ENCODE measurements at places on chromosomes 2 and 18.

- DNase-seq: no peak
Observed at GRCh38 chr2:83051538-83052170, 1407.4 kb downstream of the SUCLG1 start.

DNA sequence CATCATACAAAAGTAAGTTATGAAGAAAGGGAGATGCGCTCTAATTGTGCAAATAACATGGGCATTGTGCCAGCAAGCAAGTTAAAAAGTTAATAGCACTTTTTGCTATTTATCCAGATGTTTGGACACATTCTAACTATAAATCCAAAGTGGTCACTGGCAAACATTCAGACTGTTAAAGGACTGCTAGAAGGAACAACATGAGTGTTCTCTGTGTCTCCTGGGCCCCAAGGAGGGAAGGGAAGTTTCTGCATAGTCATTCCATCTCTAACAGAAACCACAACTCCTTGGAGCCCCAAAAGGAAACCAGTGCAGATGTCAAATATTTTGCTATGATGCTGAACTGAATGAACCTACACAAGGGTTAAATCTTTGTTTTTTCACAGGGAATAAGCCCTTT, 213.3 kb upstream of the HNRNPA3 start:
- no peak for DNase-seq

- no peak for DNase-seq
Observed at GRCh38 chr2:149743842-149744448, 156.4 kb upstream of the MMADHC start.

DNA sequence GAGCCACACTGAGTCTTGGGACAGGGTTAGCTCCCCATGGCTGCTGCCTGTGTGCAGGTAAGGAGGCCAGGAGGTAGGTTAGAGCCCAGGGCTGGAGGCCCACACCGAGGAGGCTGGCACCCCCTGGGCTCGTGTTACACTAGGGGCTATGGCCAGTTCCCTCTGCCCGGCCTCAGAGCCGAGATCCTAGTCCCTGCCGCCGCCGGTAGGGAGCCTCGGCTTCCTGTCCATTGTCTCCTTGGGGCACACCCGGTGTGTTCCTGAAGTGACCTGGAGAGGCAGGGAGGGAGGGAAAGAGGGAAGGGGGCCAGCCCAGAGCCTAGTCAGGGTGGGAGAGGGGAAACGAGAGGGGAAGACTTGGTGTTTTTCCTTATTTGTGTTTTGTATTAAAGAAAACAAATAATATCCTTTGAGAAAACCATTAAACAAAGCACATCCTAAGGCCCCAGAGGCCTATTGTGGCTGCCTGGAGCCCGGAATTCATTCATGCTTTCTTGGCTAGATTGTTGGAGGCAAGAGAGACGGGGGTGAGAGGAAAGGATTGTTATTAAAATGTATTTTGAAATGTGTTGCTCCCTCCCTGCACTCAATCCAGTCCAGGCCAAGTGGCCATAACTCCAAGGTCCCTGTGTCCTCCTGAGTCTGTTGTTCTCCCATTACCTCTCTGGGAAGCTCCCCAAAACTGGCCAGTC, 170.7 kb downstream of the CTIF start:
- no peak for DNase-seq

- DNase-seq: peak; percentile 11
Observed at GRCh38 chr18:12658426-12659138, 675 bp upstream of the SPIRE1 start.

GRCh38 chr18:58135701-58136331, 91.8 kb downstream of the NEDD4L start:
- peak; percentile 51 for DNase-seq

DNA sequence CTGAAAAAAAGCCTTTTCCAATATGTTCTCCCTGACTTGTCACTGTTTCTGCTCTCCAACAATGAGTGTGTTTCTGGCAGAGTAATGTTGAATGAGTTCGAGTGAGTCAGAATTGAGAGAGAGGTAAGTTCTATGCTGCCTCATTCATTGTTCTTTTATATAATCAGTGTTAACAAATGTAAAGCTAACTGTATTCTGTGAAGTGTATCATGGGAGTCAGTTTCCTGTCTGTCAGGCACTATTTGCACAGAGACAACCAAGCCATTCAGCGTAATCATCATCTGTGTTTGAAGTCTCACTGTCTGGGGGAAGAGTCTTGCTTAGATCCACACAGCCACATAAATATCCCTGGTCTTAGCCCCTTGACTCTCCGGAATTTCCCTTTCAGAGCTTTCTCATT, 22.0 kb upstream of the UPP2 start:
- no peak for DNase-seq

GRCh38 chr2:190530248-190530900, 4.1 kb downstream of the NEMP2 start:
- DNase-seq: no peak

DNA sequence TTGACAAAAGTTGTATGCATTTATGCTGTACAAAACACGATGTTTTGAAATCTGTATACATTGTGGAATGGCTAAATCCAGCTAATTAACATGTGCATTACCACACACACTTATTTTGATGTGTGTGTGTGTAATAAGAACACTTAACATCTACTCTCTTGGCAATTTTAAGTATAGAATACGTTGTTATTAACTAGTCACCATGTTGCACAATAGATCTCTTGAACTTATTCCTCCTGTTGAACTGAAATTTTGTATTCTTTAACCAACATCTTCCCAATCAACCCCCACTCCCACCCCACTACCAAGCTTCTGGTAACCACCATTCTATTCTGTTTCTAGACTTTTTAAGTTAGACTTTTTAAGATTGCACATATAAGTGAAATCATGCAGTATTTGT, 16.3 kb upstream of the SP3 start:
- DNase-seq: no peak

- no peak for DNase-seq
Observed at GRCh38 chr18:76823161-76823538, 793 bp downstream of the ZNF236 start.

DNA sequence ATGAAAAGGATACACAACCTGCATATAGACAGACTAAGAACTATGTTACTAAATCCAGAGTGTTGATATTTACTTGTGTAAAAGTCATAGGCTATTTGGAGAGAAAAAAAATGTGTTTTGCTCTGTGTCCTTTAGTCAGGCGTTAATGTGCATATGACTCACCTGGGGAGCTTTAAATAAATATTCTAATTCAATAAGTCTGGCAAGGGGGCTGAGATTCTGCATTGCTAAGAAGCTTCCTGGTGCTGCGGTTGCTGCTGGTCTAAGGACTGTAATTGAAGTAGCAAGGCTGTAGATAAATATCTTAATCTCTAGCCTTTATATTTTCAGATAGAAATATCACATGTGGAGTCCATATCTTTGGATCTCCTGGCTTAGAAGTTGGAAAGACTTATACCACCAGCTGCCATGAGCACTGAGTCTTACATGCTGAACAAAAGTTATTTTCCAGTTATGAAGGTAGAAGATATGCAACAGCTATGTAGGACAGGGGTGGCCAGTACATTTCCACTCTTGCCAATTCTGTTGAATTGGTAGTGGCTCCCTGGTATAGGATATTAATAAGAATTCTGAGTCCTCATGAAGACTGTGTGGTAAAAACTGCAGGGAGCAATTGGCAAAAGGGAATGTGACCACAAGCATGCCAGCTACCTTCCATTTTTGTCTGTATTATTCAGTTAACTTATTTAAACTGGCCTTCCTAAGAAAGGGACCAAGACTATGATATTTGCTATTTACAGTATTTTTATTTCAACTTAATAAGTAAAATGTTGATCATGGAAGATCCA, 4.8 kb downstream of the SPAG16 start:
- no peak for DNase-seq

DNA sequence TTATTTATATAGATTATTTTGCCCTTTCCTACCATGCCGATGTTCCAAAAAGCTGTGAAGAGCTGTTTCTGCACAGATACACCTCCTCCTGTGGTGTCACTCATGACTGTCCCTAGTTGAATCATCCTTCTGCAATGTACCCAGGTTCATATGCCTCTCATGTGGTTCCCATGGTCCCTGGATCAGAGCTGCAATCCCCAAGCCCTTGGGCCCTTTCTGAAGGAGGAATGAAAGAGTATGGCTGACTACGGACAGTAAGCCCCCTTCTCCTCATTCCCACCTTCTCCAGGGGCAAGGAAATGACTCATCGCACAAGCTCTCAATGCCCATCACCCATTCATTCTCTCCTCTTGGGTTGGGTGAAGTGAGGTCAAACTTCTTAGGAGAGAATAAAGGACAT, 63.9 kb upstream of the ACVR1 start:
- DNase-seq: no peak

DNA sequence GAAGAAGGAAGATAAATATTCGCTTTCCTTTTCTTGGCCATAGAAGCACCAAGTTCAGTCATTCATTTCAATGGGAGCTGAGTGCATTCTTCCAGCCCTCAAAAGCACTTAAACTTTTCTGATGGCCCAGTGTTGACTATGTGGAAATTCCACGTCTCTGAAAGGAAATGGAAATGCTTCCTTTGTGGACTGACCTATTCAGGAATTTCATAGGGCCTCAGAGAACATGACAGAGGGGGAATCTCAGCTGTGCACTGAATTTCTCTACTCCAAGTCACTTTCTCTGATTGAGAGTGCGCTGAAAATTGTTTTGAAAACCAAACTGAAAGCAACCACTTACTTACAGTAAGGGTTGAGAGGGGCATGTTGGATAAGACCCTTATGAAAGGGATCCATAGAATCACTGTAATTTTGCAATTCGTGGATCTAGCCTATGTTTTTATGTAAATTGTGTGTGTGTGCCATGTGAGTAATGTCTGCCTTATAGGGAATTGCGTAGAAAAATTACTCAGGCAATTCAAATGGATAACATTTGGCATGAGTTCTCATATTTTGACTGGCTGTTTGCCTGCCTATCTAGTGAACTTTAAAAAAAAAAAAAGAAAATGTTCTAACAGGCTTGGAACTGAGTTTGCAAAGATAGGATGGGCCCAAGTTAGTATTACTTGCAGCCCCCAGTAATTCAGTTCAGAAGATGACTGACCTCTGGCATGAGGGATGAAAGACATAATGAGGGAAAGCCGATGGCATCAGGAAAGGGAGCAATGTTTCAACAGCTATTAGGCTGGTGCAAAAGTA, 437.0 kb downstream of the PTPRM start:
- DNase-seq: no peak

- DNase-seq: no peak
Observed at GRCh38 chr2:101474731-101475384, at the start of gene RFX8. Gene RFX8 (minus strand): TSS chr2:101475112. CDS start chr2:101466848, 8,264 bp downstream.

- no peak for DNase-seq
Observed at GRCh38 chr2:39686456-39686855, 20.7 kb downstream of the TMEM178A start.

DNA sequence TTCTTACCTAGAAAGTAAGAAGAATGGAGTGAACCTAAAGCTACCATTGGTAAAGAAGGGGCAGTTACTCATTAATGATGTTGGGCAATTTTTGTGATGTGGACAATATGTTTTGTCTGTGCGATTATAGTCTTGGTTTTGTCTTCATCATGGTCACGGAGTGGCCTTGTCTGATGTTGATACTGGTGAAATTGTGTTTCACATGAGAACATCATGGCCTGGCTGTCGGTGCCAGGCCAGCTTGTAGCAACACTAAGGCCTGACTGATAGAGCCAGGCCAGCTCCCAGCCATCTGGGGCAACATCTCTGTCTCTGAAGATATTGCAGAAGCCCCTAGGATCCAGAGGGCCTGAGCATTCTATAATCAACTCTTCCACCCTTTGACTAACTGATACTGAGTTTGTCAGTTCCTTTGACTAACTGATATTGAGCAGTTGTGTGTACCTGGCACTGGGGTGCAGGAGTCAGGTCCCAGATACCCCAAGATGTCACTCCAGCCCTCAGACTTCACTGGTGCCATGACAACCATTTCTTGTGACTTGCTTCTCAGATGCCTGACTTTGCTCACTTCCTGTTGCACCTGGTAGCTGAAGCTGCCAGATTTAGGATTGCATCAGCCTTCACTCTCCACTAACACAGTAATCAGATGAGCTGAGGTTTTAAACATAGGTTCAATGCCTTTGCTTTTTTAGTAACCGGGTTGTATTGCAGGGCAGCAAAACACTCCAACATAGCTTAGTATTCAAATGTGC, 62.5 kb downstream of the RPIA start:
- DNase-seq: peak; percentile 35

GRCh38 chr2:14628901-14629300, 3.6 kb upstream of the LRATD1 start:
- no peak for DNase-seq

- no peak for DNase-seq
Observed at GRCh38 chr2:199804831-199805230, 46.2 kb downstream of the FTCDNL1 start.

- DNase-seq: no peak
Observed at GRCh38 chr2:120669121-120669952, 66.3 kb upstream of the GLI2 start.

DNA sequence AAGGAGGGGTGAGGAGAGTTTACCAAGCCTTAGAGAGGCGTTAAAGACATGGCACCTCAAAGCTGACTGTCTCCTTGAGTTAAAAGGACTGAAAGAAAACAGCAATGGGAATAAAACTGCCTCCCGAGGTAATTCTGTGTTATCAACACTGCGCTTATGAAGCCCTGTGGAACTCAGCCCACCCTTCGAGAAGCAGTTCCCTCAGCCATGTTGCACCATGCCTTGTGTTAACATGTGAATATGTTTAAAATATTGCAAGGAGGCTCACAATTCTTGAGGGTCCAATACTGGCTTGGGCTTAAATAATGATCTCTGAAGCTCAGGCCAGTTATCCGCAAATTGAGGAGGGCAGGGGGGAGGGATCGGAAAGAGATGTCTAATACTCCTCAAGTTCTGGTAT, 14.7 kb downstream of the KLF7 start:
- DNase-seq: no peak

DNA sequence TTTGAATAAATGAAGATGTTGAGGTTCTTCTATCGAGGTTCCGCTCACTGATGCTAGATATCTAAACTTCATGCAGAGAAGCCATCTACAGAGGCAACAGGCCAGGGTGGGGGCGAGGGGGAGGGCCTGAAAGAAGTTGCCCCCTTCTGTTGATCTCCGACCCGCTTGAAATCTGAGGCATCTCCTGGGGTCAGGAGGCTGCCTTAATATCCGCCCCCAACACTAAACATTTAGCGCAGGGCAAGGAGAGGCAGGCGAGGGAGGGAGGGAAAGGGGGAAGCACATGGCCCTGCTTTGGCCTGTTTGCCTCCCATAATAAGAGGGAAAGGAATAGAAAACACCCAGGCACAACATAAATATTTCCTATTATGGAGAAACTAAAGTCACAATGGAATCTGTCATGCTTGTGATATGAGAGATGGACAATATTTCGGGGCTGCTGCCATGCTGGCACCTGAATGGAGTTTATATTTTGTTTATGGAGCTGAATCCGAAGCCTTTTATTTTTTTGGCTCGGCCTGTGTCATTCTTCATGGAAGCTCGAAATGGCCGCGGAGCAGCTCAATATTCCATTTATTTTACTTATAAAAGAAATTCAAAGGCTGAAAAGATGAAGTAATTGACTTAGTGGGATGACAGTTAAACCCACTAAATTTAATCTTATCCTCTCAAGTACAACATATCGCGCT, 221.1 kb downstream of the INSIG2 start:
- no peak for DNase-seq

All from memory B cell (primary cell).